ENCODE measurements at places on chromosomes 6 and 20.

GRCh38 chr6:101178748-101179147, 214.8 kb upstream of the GRIK2 start:
- DNase-seq = no peak

DNA sequence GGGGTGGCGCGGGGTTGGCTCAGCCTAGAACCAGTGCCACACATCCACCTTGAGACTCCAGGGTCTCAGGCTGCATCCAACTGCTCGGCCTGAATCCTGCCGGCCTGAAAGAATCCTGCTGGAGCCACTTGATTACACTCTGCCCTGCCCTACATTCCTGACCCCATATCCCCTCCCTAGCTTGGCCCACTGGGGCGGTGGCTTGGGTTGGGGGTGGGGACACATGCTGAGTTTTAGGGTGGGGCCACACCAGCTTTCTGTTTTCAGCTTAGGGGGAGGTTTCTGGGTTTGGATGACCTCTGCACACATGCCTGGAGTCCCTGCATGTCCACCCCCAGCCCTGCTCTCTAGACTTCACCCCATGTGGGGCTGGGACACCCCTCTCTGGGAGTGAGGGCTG, 6.8 kb downstream of the ITPR3 start:
- DNase-seq = no peak

- peak; percentile 19 for DNase-seq
Measured at GRCh38 chr6:26233649-26234420, 131.2 kb upstream of the BTN3A2 start.

DNA sequence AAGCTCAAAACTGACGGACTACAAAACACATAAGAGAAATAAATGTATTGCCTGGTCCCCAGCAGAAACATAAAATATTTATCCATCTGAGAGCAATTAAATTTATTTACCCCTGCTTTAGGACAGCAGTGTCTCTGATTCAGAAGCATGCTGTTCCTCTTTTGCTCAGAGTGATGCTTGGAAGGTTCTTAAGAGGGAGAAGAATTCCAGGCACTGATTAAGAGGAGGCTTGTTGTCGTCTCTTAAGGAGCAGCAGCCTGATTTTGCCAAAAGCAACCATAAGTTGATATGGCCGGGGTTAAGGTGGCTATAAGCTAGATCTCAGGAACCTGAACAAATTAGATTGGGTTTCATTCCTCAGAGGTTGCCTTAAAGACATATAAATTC, 25.8 kb downstream of the CAP2 start:
- DNase-seq = no peak

DNA sequence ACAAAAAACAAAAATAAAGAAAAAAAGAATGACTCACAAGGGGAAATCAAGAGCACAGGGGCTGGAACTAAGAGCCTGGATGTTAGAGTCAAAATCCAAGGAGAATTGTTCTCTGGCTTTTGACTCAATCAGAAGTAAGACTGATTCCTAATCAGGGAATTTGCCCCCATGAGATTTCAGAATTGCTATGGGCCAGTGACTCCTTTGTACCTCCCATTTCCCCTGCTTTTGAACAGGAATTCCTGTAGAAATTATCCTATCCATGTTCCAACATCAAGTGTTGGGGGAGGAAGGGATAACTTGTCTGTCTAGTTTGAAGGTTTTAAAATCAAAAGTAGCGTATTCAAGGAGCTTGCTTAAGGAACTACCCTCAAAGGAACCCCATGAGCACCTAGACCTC, 396.7 kb downstream of the CDC5L start:
- no peak for DNase-seq

DNA sequence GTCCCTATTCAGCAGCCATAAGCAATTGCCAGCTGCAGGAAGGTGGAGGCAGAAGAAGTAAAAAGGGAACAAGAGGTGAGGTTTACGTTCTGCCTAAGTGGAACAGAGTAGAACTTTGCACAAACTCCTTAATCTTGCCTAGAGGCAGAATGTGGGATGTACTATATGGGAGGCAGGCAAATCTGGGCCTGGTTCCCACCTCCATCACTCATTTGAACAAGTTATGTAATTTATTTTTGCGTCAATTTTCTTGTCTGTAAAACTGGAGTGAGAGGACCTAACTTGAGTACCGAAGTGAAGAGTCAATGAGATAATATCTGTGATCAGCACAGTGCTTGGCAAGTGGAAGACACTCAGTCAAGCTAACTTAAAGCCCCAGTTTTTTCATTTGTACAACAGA, 2.0 kb upstream of the TPBG start:
- DNase-seq = no peak

DNA sequence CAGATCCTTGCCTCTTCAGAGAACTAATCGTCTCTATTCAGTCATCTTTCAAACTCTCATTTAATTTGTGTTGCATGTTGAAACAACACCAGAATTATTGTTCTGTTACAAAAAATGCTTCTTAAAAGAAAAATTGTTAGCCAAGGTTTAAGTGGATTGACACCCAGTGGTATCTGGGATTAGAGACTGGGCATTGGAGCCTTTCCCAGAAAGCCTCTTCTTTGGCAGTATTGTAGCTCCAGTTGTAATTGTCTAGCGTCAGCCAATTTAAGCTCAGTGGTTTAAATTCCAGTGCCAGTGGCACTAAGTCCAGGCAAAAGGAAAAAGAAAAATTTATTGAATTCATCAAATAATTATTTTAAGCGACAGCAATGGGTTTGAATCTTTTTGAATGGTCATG, 801 bp downstream of the CCDC28A start:
- no peak for DNase-seq

GRCh38 chr6:157035546-157035945, 258.4 kb downstream of the ARID1B start:
- no peak for DNase-seq

DNA sequence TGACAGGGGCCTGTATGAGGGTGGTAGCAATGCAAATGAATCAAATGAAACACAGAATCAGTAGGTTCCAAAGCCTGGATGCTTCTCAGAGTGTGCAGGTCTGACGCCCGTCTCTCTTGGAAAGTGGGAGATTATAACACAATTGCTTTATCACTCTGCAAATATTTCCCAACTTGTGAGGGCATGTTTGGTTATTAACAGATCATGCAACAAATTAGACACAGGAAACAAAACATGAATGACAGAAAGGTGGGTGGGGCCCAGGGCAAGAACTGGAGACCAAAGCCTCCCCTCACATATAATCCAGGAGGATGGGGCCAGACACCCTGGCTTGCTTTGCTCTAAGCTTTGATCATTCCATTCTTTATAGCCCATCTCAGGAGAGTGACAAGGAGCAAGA, 108.6 kb upstream of the MRPS10 start:
- DNase-seq = no peak

- no peak for DNase-seq
Measured at GRCh38 chr6:51049983-51050877, 231.6 kb downstream of the TFAP2B start.

DNA sequence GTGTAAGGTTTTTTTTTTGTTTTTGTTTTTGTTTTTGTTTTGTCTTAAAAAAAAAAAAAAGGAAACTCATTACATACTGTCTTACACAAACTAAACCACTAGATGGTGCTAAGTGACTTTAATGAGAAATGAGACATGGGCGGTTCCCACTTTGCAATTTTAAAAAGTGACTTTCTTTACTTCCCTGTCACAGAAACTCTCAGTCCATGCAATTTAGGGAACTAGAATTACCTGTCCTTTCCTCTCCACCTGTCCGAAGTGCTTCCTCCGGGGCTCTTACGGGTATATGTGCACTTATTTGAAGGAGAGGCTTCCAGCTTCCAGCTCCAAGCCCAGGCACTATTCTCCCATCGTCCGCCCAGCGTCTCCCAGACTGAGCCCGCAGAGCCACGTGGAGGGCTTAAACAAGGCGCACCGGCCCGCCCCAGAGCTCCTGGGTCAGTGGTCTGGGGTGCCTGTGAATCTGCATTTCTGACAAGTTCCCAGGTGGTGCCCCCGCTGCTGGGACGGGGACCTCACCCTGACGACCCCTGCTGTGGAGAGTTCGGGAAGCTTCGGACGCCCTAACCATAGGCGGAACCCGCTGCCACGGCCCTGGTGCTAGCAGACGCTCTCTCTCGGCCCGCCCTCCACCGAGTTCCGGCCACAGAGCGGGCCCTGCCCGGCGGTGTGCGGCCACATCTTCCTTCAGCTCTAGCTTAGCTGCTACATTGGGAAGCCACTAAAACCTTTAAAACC, 26.1 kb downstream of the BFSP1 start:
- no peak for DNase-seq

DNA sequence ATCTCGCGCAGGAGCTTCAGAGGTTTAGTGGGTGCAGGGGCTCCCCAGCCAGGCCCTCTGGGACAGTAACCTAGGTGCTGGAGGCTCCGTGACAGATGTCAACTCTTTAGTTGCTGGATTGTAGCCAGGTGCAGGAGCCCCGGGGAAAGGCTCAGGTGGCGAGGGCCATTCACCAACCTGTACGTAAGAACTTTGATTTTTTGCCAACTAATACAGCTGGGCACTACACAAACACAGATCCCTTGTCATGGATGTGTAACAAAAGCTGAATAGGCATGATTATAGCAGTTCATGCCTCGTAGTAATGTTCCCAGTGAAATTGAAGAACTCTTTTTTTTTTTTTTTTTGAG, 82.6 kb downstream of the CDC5L start:
- no peak for DNase-seq

DNA sequence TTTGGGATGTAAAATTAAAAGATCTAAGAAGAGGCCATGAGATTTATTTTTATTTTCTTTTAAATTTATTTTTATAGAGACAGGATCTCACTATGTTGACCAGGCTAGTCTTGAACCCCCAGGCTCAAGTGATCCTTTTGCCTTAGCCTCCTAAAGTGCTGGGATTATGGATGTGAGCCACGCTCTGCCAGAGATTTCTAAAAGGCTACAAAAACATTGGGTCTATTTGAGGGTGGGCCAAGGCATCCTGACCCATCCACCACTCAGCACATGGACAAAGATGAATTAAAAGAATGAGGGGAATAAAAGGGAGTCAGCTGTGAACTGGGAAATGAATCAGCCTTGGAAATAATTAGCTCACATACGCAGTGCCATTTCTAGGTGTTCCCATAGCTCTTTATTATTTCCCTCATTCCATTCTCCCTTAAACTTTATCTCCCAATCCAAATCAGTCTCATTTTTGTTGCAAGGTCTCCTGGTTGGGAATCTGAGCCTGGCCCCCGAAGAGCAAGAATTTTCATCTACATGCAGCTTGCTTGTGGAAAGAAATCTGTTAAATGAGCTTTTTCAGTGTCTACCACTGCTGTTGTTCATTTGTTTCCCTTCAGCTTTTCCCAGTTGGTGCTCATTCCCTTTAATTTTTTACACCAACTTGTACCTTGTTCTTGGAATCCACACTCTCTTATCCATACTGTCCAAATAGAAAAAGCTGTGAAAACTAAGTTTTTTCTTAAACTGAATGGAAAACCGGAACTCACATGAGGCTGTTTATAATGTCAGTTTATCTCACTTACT, 66.9 kb downstream of the MKKS start:
- DNase-seq = no peak

- no peak for DNase-seq
Measured at GRCh38 chr6:163712566-163712961, 298.0 kb downstream of the QKI start.

GRCh38 chr6:3296078-3296477, 37.3 kb downstream of the PSMG4 start:
- DNase-seq = no peak

GRCh38 chr6:148671085-148671484, 75.7 kb upstream of the UST start:
- DNase-seq = no peak

- DNase-seq = no peak
Measured at GRCh38 chr6:168601111-168601510, 160.1 kb downstream of the SMOC2 start.

DNA sequence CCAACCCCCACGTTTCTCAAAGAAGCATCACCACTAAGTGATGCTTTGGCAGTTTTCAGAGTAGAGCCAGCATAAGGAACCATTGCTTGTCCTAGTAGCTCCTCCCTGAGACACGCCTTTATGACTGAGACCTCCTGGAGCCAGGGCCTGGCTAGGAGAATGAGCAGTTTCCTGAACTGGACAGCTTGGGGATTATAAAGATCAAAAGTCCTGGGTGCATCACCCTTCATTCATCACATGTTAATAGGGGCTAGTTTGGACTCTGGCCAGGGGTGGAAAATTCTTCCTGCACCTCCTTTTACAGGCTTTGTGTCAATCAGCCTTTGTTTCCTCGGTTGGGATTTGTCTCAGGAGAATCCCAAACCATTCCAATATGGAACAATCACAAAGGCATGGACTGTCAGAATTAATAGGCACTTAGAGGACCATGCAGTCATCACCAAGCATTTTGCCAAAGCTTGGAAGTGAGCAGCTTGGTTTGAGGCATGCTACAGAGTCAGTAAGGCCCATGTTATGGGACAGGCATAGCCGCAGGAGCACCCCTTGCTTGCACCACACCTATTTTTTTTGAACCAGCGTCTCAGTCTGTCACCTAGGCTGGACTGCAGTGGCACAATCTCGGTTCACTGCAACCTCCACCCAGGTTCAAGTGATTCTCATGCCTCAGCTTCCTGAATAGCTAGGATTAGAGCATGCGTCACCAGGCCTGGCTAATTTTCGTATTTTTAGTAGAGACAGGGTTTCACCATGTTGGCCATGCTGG, 64.9 kb upstream of the TGM3 start:
- DNase-seq = no peak

DNA sequence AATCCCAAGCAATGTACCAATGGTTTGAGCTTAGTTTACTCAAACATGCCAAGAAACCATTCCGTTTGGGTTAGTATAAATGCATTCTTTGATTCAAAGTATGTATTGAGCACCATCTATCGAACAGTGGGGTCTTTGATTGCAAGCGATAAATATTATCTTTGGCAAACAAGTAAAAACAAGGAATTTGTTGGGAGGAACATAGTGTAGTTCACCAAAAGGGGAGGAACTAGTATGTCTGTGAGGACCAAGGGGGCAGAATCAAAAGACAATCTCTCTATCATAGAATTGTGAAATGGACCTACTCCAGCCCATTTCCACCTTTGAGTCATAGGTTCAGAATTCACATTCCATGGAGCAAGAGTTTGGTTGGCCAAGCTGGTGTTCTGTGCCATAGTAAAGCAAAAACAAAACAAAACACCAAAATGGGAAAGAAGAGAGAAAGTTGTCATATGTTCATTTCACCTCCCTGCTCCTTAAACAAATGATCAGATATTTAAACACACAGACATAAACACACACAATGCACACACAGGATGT, 266.0 kb downstream of the TSHZ2 start:
- DNase-seq = no peak

GRCh38 chr20:4966826-4967751, 34.2 kb downstream of the SLC23A2 start:
- no peak for DNase-seq

DNA sequence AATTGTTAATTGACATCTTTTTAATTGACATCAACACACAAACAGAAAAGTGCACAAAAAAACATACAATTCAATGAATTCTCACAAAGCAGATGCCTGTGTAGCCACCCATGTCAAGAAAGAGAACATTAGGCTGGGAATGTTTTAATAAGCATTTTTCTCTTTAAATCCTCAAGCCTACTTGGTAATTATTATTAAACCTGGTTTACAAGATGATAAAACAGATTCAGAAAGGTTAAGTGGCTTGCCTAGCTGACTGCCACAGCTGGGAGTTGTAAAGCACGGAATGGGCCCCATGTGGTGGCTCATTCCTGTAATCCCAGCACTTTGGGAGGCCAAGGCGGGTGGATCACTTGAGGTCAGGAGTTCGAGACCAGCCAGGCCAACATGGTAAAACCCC, 90.0 kb upstream of the AKAP12 start:
- no peak for DNase-seq

Data from stimulated activated CD4-positive, alpha-beta T cell treated with anti-CD3 and anti-CD28 coated beads, Interleukin-1b, Interleukin-23, amount 100 ng/mL, for 1 hour (primary cell).